H9 (cell line): ENCODE measurements at places on chromosomes 5 and 9.

- H3K4me3 ChIP-seq = no peak overlapping the region
- no peaks in the 10 kb centered on the region for H3K27me3 ChIP-seq
- no peaks in the 10 kb centered on the region for H3K4me1 ChIP-seq
- no peak overlapping the region for H3K27ac ChIP-seq
Observed at GRCh38 chr5:158245513-158245912, 386.6 kb upstream of the CLINT1 start.

GRCh38 chr5:56725711-56726411 is 89.5 kb upstream of the MAP3K1 start:
- no peaks in the 10 kb centered on the region for H3K36me3 ChIP-seq
- H3K27me3 ChIP-seq = no peaks in the 10 kb centered on the region
- no peak overlapping the region for H3K27ac ChIP-seq
- no peak overlapping the region for H3K4me3 ChIP-seq
- 0 out of 2 replicates have a peak, but pooled peaks cover 1% of the 10 kb centered on the region for H3K4me1 ChIP-seq

DNA sequence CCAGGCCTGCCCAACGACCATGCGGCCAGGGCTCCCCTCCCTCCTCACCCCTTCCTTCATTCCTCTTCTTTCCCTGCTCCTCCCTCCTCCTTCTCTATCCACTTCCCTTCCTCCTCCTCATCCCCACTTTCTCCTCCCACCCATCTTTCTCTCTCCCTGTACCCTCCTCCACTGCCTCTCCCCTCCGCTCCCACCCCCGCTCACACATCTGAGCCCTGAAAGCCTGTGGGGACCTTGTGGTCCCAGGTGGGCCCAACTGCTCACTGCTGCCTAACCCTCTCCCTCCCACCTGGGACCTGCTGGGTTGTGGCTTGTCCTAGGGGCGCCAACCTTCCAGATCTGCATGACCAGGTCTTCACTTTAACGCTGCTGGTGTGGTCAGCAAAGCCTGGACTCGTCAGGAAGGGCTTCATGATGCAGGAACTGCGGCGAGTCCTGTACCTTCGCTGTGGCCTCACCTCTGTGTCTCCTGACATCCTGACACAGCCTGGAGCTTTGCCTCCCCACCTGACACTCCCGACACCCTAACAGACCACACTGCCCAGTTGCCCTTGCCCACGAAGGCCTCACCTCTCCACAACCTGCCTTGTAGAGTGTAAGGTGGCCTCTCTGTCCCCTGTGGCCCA is 34.6 kb downstream of the C5orf15 start:
- no peaks in the 10 kb centered on the region; the same call in 1 of the 3 replicates for H3K36me3 ChIP-seq
- H3K4me1 ChIP-seq = no peaks in the 10 kb centered on the region
- H3K27me3 ChIP-seq = no peaks in the 10 kb centered on the region
- H3K27ac ChIP-seq = no peak overlapping the region
- no peak overlapping the region for H3K4me3 ChIP-seq
- no peak for DNase-seq

DNA sequence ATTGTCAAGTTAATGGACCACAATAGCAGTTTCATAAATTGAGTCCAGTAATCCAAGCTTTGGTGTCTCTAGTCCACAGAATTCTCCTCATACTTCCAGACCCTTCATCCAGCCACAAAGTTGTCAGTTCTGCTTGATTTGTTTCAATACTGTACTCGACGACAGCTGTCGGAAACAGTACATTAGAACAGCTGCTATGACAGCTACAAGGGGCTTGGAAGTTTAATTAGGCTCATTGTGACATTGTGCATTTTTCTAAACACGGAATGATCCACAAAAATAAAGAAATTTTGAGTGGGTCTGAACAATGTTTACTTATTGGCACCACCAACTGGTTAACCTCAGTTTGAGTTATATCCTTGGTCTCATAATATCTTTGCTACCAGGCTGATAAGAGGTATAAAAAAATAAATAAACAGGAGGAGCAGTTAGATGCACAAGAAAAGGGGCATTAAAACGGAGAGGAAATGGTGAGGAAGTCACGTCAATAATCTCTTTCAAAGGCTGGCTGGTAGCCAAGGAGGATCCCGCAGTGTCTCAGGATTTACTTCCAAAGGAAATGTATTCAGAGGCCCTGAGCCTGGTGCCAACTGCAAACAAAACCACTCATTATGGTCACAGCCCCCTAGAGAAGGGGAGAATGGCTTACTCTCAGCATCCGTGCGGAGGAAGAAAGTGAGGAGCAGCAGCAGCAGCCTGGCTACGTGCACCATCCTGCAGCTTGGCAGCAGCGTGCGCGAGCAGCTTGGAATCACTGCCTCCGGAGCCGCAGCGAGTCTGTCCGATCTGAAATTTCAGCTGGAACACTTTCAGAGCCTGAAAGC is 933.8 kb upstream of the DMAC1 start:
- no peak overlapping the region for H3K27ac ChIP-seq
- DNase-seq = peak; percentile 49
- H3K4me3 ChIP-seq = peak overlapping the region; percentile 71
- no peaks in the 10 kb centered on the region for H3K27me3 ChIP-seq
- H3K4me1 ChIP-seq = peaks cover 7% of the 10 kb centered on the region; the same call in 1 of the 2 replicates
- H3K36me3 ChIP-seq = no peaks in the 10 kb centered on the region

GRCh38 chr5:65068410-65068809 is 299.7 kb downstream of the CWC27 start:
- no peaks in the 10 kb centered on the region for H3K36me3 ChIP-seq
- H3K4me1 ChIP-seq = no peaks in the 10 kb centered on the region; the same call in 1 of the 2 replicates
- no peak for DNase-seq
- no peak overlapping the region for H3K27ac ChIP-seq
- no peak overlapping the region for H3K4me3 ChIP-seq
- H3K27me3 ChIP-seq = no peaks in the 10 kb centered on the region

GRCh38 chr5:7207979-7208378 is 188.0 kb upstream of the ADCY2 start:
- H3K4me3 ChIP-seq = no peak overlapping the region
- no peaks in the 10 kb centered on the region for H3K27me3 ChIP-seq
- DNase-seq = no peak
- H3K4me1 ChIP-seq = no peaks in the 10 kb centered on the region
- H3K36me3 ChIP-seq = no peaks in the 10 kb centered on the region

DNA sequence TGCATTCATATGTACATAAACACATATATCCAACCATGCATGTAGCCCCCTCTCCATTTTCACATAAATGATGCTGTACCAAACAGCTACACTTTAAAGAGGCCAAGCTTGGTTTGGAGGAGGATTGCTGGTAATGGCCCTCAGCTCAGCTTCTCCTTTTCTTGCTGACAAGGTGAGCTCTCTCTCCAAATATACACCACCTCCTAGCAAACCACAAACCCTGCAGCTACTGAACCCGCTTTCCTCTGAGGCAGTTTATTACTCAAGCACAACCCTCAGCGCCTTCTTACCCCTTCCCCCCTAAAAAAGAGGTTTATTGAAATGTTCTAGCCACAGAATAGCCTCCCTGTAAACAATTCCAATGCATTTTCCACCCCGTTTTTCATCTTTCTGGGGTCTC is 54.0 kb downstream of the ALG2 start:
- DNase-seq = no peak
- H3K4me1 ChIP-seq = peaks cover 4% of the 10 kb centered on the region; the same call in 1 of the 2 replicates
- H3K27me3 ChIP-seq = no peaks in the 10 kb centered on the region
- no peaks in the 10 kb centered on the region for H3K36me3 ChIP-seq

- H3K27me3 ChIP-seq = no peaks in the 10 kb centered on the region
- H3K4me3 ChIP-seq = no peak overlapping the region
- no peaks in the 10 kb centered on the region for H3K4me1 ChIP-seq
Observed at GRCh38 chr5:8340739-8341344, 471.9 kb downstream of the MTRR start.

- no peaks in the 10 kb centered on the region for H3K36me3 ChIP-seq
- H3K27me3 ChIP-seq = no peaks in the 10 kb centered on the region
- no peak overlapping the region for H3K27ac ChIP-seq
- DNase-seq = no peak
- no peaks in the 10 kb centered on the region for H3K4me1 ChIP-seq
- no peak overlapping the region for H3K4me3 ChIP-seq
Observed at GRCh38 chr5:122501089-122501435, 189.0 kb downstream of the SNCAIP start.

DNA sequence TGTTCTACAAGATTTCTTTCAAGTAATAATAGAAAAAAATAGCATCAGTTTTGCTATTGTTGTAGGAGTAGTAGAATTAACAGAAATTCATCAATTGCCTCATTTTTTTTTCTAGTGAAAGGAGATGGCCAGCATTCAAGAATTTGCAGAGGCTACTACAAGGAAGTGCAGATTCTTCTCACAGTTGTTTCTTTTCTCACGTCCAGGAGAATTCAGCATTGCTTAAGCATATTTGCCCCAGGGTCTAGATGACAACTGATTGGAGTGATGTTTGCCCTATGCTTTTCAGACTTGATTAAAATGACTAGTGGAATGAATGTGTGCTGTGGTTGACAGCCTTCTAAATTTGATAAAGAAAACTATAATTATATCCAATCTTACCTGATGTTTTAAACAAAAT is 46.6 kb upstream of the SLC12A2 start:
- no peak overlapping the region for H3K27ac ChIP-seq
- H3K4me3 ChIP-seq = no peak overlapping the region
- no peaks in the 10 kb centered on the region for H3K27me3 ChIP-seq
- no peak for DNase-seq
- H3K4me1 ChIP-seq = no peaks in the 10 kb centered on the region

GRCh38 chr9:126303488-126303887 is 23.1 kb upstream of the MVB12B start:
- H3K4me3 ChIP-seq = no peak overlapping the region
- H3K36me3 ChIP-seq = no peaks in the 10 kb centered on the region
- no peak for DNase-seq
- no peaks in the 10 kb centered on the region for H3K27me3 ChIP-seq
- H3K27ac ChIP-seq = no peak overlapping the region
